ENCODE measurements at places on chromosomes 5 and 9. TPM values are rescaled to one million over a fixed set of nuclear protein-coding genes. Genes with fewer than 3 reads are reported as not detected.
A peak's percentile ranks its signal among the peaks of the same experiment; 100 is the strongest.

The PPP3R2 gene
- total RNA-seq: not detected

- no peak for DNase-seq
These were observed 38.1 kb upstream of the HNRNPA0 start for GRCh38 chr5:137792303-137792702.

DNA sequence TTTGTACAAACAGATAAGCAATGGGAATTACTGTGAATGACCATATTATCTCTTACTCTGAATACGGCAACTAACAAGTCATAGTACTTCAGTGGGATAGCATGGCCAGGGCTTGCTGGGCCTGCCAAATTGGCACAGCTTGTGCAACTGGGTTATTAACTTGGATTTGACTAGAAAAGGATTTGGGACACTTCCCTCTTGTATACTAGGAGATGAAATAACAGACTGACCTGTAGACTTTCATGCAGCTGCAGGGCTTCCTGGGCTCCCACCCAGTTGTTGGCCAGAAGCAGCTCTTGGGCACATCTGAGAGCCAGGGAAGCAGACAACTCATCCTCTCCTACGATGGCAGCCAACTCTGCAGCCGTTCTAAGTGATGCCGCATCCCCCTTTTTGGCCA, 39.8 kb downstream of the CNOT8 start:
- no peak for DNase-seq

The DMAC1 gene
- 22.2 TPM for total RNA-seq

GRCh38 chr9:136023410-136024225, 62.4 kb upstream of the UBAC1 start:
- no peak for DNase-seq

The NR5A1 gene
- not detected for total RNA-seq

The KIF20A gene
- 8.7 TPM for total RNA-seq

GRCh38 chr5:73234204-73234555, 61.2 kb downstream of the TMEM174 start:
- DNase-seq: peak; percentile 45

GRCh38 chr9:93612796-93613154, 36.4 kb downstream of the PHF2 start:
- DNase-seq: no peak

GRCh38 chr5:82349652-82350051, 71.5 kb upstream of the RPS23 start:
- peak; percentile 63 for DNase-seq

- DNase-seq: no peak
These were observed 254.0 kb downstream of the DEPDC1B start for GRCh38 chr5:60445921-60446320.

DNA sequence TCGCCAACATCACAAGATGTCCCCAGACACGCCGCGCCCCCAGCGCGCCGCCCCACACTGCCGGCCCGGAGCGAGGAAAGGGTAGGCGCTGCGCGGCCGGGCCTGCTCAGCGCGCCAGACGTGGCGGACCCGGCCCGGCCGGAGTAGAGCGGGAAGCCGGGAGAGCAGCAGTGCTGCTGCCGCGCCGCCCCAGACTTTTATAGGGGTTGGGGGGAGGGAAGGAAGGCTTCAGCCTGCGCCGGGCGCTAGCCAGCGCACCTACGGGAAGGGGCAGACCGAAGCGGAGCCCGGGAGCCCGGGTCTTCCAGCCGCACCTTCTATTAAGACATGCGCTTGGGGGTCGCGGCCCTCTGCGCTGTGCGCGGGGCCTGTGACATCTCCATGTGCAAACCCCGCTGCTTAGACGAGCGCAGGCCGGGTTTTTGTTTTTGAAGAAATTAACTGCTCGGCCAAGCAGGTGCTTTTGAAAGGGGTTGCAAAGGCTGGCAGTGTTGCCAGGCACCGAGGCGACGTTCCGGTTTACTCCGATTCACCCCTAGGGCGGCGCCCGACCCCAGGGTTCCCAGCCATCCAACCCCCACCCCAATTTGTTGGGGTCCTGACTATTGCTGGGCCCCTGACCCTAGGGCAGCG, 353 bp upstream of the PAX5 start:
- peak; percentile 57 for DNase-seq

GRCh38 chr9:86575825-86576525, 221.8 kb upstream of the TUT7 start:
- no peak for DNase-seq

The PLAC8L1 gene
- total RNA-seq: 2.2 TPM

The RHOBTB3 gene
- 39.0 TPM for total RNA-seq

The AHRR gene
- 2.0 TPM for total RNA-seq

GRCh38 chr9:124858330-124859046, 3.3 kb downstream of the RPL35 start:
- no peak for DNase-seq

DNA sequence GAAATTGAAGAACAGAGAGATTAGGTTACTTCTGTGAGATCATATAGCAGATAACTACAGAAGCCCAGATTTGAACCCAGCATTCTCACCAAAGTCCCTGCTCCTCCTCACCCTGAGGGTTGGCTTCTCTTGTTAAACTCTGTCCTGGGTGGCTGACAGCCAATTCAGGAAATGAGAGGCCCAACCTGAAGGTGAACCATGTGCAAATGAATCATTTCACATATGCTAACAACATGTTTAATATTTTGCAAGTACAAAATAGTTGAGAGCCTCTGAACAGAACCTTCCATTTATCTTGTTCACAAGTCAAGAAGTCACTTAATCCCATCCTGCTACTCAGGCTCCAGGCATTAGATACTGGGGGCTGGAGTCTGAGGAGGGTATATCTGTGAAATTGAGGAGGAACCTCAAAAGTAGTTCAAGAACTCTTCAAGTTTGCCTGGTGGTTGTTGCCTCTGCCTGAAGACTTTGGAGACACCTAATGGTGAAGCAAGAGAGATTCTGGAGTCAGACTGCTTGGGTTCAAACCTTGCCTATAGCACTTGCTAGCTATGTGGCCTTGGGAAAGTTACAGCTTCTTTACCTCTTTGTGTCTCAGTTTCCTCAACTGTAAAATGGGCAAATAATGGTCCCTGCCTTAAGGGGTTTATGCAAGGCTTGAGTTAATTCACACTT, 564.0 kb downstream of the PSAT1 start:
- DNase-seq: no peak
